ENCODE measurements at places on chromosomes 5 and 9. TPM values are rescaled to one million over a fixed set of nuclear protein-coding genes. Genes with fewer than 3 reads are reported as not detected.

DNA sequence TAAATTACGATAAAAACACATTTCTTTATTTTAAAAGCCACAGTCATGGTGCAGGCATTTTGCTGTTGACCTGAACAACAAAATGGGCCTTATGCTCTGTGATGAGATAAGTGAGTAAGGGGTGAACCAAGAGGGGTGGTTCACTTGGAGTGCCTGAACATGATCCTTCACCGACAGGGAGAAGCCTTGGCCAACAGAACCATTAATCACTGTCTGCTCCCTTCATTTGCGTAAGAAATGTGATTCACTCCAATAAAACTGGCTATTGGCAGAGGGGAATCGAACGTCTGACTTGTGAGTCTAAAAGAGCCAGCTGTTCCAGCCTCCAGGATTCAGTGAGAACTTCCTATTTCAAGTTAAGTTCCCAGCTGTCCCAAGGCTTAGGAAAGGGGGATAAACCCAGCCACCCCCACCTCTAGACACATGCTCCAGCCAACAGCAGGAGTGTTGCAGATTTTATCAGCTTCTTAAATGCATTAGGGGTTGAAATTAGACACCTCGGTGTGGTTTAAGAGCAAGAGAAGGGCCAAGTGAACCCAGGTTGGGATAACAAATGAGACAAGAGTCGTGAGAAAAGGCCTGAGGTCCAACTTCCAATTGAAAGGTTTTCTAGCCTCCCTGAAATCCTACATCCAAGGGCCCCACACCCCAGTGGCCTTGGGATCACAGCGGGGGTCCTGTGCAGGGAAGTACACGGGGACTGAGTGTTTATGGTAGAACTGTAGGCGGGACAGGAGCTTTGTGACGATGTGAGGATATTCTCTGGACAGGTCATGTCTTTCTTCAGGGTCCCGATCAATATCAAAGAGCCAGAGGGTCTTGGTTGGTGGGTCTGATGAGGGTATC lies 131.4 kb upstream of the LHFPL2 start:
- DNase-seq, result peak; percentile 77

DNA sequence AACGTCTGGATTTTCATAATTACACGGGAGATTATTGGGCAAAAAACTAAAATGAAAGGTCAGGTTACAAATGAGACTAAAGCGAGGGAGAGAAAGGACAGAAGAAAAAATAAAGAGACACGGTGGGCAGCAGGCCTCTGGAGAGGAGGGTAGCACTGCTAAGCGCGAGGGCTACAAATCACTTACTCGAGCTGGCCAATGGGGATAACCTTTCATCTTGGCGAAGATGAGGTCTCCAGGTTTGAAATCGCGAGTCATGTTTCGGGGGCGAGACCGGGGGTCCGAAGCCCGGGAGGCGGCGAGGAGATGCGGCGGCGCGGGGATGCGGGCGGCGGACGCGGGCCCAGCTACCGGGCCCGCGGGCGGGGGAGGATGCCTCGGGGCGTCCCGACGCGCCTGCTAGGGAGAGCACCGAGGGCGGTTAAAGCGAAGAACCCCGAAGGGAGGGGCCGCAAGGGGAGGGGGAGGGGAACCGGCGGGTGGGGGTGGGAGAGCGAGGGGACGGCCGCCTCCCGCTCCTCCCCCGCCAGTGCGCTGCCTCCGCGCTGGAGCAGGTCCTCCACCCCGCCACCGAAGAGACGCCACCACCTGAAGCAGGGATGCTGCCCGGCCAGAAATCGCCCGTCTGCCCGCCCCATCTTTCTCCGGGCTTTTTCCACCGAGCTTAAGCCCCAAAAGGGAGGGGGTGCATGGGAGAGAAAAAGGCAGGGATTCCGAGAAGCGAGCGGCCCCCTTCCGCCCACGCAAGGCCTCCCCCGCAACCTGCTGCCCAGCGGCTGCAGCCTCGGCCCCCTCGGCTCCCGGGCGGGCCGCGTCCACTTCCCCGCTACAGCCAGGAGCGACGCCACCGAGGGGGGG lies 610 bp downstream of the PSIP1 start:
- DNase-seq, result peak; percentile 26

SLC46A2 gene
- total RNA-seq, result not detected

DNA sequence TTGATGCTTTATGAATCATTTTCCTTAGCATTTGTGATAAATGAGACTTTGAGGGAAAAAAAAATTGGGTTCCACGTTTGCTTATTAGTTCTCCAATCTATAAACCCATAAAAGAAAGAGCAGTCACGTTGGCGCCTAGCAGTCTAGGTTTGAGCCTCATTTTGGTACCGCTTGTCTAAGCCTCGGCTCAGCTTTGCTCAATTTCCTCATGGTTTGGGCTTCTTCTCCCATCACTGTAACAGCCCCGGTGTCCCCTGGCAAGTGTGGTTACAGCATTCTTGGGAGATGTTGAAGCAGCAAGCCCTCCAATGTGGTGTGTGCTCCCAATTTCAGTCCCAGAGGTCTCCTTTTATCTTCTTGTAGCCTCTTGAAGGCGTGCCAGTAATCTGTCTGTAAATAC lies 578.4 kb downstream of the CDK5RAP2 start:
- DNase-seq, result no peak
